Fibroblast of the aortic adventitia (primary cell): ENCODE measurements at places on chromosomes 16 and 17. TPM values are rescaled to one million over a fixed set of nuclear protein-coding genes. Genes with fewer than 3 reads are reported as not detected.

The PRR35 gene
- not detected in 2 replicates for total RNA-seq

The RAC3 gene
- total RNA-seq: 6.2 and 13.5 TPM in 2 replicates

The ALDH3A1 gene
- 0.54 TPM in 1 of 2 replicates, not detected in the other for total RNA-seq

The CTRB2 gene
- total RNA-seq: not detected in 2 replicates

The MMP28 gene
- 0.09 TPM in 1 of 2 replicates, not detected in the other for total RNA-seq

The CA7 gene
- not detected in 2 replicates for total RNA-seq

The CDK5R1 gene
- total RNA-seq: 0.49 and 1.4 TPM in 2 replicates

The MYH3 gene
- 0.45 and 1.1 TPM in 2 replicates for total RNA-seq

The TLE7 gene
- total RNA-seq: not detected in 2 replicates

The SPHK1 gene
- 31.7 and 84.0 TPM in 2 replicates for total RNA-seq

The CCL5 gene
- not detected in 2 replicates for total RNA-seq

DNA sequence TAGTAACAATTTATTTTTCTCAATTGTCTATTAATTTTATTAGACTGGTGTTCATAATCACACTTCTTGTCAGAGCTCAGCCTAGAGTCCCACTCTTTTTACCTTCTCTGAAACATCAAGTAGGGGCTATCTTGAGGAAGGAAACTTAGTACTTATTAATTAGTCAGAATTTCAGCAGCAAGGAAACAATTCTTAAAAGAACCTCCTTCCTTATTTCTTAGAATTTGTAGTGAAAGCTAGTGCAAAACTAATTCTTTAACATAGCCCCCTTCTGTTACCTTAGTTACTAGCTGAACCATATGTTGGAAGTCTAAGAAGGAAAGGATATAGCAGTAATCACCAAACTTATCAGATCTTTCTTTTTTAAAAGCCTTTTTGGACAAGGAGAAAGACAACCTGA, 35.2 kb downstream of the MAP2K4 start:
- DNase-seq: no peak

GRCh38 chr17:68172461-68172954, 75.3 kb upstream of the AMZ2 start:
- DNase-seq: peak; percentile 68

DNA sequence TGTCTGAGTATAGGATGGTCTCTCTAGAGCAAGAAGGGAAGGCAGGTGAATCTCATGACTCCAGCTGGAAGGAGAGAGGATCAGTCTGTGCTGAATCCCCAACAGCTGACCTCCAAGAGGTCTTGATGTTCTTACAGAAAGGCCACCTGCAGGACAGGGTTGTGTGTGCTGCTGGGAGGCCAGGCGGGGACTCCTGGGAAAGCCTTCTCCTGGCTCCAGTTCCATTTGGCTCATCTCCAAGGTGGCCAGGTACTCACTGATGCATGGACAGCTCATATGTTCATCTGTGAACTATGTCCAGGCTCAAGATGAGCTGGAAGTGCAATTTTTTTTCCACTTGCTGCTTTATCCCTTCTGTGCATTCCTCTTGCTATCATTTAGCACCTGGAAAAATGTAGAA, 730.2 kb upstream of the RBFOX1 start:
- no peak for DNase-seq

DNA sequence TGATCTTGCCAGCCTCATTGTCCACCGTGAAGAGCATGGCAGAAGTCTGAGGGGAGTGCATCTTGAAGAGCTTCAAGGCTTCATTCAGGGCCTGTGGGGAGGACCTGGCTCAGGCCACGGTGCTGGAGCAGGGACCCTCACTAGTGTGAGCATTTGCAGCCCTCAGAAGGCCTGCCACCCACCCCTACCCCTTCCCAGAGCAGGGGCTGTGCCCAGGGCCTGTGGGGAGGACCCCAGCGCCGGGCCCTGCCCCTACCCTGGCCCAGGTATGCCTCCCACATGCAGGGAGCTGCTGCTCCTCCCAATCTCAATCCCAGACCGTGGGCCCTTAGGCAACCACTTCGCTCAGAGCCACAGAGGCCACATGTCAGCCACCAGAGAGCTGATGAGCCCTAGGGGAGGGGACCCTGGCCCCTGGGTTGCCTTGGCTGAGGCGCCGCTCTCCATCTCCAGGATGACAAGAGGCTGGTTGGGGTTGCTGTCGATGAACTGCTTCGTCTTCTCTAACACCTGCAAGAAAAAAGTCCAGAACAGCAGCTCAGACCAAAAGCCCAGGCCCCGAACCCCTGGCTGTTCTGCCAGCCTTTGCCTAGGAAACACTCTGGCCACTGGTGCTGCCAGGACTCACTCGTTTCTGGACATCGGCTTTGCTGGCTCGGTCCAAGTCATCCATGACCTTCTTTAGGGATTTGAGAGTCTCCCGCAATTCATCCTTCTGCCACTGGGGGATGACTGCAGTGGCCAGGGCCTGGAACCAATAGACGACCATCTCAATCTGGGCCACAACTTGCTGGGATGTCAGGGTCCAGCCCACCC, 1.8 kb upstream of the EXOSC6 start:
- DNase-seq: peak; percentile 41

- DNase-seq: no peak
Observed at GRCh38 chr16:11657556-11657955, 10.7 kb upstream of the SNN start.

- DNase-seq: no peak
Observed at GRCh38 chr17:74466828-74467184, 372 bp downstream of the CD300A start.

DNA sequence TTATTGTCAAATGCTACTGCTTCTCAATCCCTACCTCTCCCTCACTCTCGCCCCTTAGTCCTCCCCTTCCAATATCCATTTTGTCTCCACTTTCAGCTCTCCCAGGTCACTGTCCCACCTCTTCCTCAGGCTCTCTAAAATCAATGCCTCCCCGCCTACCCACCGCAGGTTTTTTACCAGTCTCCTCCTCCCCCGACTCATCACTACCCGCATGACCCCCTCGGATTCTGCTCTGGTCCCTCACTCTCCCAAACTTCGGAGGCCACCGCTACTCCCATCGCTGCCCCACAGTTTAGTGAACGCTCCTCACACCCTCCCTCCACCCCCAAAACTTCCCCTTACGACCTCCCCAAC, 513 bp downstream of the CRLF3 start:
- no peak for DNase-seq

- peak; percentile 85 for DNase-seq
Observed at GRCh38 chr16:73126525-73126853, 78.6 kb upstream of the ZFHX3 start.

DNA sequence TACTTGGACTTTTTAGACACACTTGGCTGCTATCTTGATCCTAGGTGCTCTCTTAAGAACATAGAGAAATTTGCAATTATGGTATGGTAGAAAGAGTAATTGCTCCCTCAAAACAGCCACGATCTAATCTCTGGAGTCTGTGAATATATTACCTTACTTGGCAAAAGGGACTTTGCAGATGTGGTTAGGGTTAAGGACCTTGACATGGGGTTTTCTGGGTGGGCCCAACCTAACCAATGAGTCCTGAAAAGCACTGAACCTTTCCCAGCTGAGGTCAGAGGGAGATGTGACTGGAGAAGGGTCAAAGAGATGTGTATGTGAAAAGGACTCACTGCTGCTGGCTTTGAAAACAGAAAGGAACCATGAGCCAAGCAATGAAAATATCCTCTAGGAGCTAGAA, 26.7 kb upstream of the MED13 start:
- DNase-seq: no peak

DNA sequence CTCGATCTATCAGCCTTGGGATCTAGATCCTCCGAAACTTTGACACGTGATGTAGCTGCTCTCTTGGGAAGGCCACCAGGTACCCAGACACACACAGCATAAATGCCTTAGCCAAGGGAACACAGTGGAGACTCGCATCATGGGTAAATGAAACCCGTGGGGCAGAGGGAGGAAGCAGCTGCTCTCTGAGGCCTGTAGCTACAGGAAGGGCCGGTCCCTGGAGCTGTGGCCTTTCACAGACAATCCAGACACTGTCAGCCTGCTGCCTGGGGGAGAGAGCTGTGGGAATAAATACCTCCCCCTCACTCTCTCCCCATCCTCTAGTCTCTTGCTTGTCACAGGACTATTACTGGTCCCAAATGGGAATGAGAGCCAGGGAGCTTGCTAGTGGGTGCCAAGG, 351.2 kb downstream of the UTP18 start:
- no peak for DNase-seq

- DNase-seq: no peak
Observed at GRCh38 chr16:87555647-87556046, 46.7 kb upstream of the JPH3 start.

DNA sequence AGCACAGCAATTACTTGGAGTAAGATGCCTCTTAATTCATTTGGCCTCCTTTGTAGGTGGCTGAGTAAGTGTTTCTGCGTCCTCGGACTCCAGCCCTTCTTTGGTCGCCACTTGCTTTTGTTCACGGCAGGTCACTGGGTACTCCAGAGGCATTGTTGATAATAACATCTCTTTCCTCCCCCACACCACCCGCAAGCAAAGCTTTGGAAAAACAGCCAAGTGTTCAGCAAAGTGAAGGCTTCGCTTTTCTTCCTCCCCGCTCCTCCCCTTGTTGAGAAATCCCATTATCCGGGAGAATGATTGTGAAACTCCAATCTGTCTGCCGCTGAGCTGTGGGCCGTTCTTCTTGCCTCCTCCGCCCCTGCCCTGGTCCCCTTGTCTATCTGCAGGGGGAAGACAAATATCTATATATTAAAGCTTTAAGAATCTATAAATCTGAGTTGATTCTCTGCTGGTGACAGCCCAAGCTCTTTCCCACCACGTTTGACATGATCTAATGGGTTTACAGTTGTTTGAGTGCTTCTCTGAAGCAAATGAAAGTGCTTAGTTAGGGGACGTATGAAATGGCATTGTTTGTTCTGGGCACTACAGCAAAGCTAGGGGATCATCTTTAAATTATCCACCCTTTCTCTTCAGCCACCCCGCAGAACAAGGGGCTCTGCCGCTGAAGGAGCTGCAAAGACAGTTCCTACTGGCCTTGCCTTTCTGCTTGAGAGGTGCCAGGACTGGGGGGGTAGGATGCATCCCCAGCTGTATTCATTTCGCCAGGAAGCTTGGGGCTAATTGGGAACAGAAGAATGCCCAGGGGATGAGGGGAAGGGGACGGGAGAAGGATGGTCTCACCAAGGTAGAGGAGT, 167.1 kb downstream of the CCDC182 start:
- DNase-seq: peak; percentile 74

DNA sequence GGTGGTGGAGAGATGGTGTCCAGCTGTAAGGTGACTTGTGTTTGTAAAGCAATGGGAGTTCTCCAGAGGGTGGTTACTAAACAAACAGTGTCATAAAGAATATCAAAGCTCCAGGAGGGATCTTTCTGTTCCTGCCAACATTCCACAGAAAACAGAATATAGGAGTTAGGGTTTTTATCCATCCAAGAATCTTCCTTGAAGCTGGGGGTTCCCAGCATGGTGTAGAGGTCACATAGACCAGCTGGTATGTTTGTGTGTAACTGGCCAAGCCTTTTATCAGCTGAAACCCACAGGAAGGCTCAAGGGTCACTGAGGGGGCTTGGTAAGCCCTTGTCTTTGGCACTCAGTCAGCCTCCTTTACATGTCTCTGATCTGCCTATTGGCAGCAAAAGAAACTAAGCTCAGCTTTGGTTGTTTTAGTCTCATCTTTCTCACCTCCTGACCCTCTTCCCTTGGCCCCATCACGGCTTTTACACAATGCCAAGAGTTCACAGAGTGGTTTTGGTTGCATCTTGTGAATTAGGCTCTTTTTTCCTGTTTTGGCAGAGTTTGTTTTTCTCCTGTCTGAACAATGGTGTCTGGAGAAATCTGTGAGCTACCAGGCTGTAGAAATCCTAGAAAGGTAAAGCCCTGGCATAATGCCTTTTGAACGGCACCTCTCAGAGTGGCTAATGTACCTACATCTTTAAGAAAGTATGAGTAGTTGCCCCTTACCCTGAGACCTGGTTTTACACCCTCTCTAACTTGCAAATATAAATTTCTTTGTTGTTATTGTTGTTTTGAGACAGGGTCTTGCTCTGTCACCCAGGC, 4.6 kb downstream of the CNTD1 start:
- DNase-seq: peak; percentile 37

DNA sequence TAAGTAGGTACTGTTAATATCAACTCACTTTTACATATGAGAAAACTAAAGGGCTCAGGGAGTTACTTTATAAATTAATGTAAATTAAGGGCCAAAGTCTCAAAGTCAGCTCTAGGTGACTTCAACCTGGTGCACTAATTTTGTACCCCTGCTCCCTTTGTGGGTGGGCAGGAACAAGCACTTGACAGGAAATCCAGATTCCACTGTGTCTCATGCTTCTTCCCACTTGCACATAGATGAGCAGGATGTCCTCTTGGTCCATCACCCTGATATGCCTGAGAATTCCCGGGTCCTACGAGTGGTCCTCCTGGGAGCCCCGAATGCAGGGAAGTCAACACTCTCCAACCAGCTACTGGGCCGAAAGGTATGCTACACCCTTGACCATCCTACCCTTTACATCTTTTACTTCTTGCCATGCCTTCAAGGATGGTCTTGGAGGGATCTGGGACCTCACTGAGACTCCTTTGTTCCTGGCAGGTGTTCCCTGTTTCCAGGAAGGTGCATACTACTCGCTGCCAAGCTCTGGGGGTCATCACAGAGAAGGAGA, 1.3 kb downstream of the ERAL1 start:
- no peak for DNase-seq

- no peak for DNase-seq
Observed at GRCh38 chr16:74991593-74992403, 6.9 kb upstream of the WDR59 start.

DNA sequence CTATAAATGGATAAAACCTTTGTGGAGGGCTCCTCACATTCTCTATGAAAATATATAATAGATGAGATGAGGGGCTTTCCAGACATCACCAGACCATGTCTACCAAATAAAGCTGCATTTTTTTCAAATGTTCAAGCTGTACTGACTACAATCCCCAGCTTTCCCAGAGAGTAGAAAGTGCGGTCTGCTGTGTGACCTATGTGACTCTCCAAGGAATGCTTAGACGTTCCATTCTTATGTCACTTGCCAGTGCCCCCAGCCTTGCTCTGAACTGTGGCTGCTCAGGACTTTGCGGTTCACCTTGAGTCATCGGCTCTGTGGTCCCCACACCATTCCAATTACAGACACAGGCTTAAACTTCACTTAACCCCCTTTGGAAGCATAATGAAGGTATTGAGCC, 47.8 kb upstream of the SCNN1B start:
- DNase-seq: no peak

DNA sequence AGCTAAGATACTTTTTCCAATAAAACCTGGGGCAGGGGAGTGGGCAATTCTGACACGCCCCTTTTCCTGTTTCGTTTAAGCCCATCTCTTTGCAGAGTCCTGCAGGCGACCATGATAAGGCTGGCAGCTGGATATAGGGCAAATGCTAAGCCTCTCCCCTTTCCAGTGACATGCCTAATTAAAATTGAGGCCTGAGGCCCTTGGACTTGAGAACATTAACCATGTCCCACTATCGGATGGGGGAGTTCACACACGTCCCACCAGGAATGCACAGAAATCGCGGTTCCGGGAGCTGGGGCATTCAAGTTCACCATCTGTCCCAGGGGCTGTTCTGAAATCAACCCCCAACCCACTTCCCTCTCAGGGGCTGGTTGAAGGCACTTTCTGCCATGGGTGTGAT, 109.2 kb upstream of the FOXF1 start:
- DNase-seq: no peak
